ENCODE measurements at places on chromosomes 1 and 21.

- DNase-seq, result no peak
These were observed 22.2 kb upstream of the MAPKAPK2 start for GRCh38 chr1:206662396-206663092.

DNA sequence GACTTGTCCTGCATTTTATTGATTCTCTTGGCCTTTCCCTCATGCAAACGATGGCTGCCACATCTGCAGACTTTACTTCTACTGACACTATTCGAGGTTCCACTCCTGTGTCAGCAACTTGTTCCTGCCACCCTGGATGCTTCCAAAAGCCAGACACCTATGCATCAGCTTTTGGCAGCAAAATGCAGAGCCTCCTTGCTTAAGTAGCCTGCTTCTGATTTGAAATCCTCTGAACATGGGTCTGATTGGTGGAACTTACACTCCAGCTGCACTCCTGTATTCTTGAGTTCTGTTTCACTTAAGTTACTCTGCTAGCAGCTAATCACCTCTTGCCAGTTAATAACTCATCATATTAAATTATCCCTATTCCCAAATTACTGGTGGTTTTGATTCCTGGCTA, 152.1 kb upstream of the FMN2 start:
- DNase-seq, result no peak

DNA sequence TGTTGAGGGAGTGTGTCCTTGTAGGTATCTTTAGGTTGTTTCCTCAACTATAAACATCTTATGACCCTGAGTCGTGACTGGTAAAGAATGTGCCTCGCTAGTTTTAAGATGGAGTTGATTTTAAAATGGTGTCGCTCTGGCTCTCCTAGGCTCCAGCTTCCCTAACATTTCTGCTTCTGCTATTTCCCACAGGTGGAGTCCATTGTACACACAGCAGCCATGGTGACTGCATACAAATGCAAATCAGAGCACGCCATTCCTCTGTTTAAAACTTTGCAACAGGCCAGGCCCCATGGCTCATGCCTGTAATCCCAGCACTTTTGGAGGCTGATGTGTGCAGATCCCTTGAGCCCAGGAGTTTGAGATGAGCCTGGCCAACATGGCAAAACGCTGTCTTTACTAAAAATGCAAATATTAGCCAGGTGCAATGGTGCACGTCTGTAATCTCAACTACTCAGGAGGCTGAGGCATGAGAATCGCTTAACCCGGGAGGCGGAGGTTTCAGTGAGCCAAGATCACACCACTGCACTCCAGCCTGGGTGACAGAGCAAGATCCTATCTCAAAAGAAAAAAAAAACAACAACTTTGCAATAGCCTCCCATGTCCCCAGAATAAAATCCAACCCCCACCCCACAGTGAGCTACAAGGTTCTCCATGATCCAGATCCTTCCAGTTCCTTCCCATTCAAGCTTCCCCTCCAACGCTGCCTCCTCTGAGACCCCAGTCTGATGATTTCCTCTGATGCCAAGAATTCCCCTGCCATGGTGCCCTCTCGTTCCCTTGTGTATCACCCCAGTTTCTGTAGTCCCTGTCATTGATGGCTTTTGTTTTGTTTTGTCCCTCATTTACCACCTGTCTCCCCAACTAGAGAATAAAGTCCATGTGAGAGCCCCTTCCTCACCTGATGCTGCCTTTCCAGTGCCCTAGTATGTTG, 36.9 kb upstream of the KLHDC7A start:
- no peak for DNase-seq

GRCh38 chr1:79124756-79125155, 118.2 kb upstream of the ADGRL4 start:
- no peak for DNase-seq

GRCh38 chr1:156963621-156964020, 43.2 kb downstream of the LRRC71 start:
- peak; percentile 21 for DNase-seq

GRCh38 chr1:107795994-107796393, 169.0 kb downstream of the VAV3 start:
- DNase-seq, result no peak

DNA sequence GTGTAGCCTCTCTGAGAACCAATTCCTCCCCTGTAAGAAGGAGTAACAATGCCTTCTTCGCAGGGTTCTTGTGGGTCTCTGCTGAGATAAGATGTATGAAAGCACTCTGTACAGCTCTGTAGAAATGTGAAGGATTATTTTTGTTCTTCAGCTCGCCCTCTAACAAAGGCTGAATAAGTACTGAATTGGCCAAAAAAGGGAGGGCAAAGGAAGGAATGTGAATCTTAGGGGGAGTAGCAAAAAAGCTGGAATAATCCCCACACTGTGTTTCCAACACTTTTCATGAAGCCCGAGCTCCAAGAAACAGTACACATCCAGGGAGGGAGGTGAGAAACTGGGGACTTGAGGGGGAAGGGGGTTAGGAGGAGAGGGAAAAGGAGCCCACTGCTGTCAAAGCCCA, 14.0 kb upstream of the SLC41A1 start:
- no peak for DNase-seq

- no peak for DNase-seq
These were observed 57.3 kb downstream of the SDCCAG8 start for GRCh38 chr1:243312952-243313634.

GRCh38 chr1:171743081-171743870, 1.4 kb upstream of the VAMP4 start:
- no peak for DNase-seq

- DNase-seq, result no peak
These were observed 33.4 kb downstream of the OR2G3 start for GRCh38 chr1:247638781-247639180.

DNA sequence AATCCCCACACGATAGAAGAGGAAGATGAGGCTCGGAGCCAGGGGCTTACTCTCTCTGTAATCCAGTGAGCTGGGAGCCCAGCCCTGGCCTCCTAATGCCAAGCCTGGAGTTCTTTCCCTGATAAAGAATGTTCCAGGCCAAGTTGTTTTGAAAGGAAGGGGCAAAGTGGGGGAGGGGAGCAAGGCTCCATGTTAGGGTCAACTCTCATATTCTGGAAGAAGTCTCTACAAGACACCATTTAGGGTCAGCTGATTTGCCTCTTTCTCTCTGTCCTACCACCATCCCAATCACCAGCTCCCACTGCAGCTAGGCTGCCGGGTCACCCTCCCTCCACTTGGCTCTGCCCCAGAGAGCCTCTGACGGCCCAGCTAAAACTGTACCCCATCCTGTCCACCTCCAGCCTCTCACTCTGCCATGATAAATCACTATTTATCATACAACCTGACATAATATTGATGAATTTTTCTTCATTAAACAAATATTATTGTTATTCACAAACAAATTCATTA, 95.0 kb downstream of the GLIS1 start:
- peak; percentile 2 for DNase-seq

DNA sequence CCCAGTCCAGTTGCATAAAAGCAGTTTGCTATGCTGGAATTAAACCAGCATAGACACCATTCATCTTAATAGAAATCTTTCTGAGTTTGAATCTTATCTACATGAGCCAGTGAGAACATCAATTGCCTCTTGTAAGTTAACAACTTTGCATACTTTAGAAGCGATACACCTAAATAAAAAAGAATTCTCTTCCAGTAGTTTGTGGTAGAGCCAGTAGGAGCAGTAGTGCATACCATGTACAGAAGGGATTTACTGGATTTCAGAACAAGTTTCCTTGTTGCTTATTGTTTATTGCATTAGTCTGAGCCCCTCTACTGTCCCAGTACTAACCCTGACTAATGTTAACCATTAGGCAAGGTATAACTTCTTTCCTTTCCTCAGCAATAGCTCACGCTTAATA, 313.1 kb downstream of the TGFB2 start:
- no peak for DNase-seq

DNA sequence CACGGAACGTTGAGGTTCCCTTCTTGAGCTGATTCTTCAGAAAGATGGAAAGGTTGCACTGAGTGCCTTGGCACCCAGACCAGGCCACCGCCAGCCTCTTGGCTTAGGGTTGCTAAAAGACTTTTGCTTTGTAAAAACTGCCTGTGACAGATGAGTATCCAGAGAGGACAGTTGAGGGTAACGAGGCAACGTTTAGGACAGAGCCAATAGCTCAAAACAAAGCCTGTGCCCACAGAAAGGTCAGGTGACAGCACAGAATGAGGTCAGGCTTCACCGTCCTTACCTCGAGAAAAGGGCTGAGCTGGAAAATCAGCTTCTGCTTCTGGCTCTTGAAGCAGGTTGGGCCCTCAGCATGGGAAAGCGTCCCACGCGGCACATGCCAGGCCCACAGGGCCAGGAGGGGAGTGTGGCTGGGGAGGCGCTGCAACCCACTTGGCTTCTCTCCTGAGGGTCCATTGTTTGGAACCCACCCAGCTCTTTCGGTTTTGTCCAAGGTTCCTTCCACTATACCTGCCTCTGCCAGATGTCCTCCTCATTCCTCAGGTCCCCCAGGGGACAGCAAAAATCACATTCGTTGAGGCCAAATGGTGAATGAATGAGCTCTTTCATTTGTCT, 55.5 kb downstream of the SCCPDH start:
- no peak for DNase-seq

- DNase-seq, result peak; percentile 19
These were observed 20.2 kb upstream of the PKP1 start for GRCh38 chr1:201262963-201263608.

GRCh38 chr1:236159704-236160539, 17.6 kb downstream of the GPR137B start:
- DNase-seq, result no peak

GRCh38 chr1:187721216-187721615, 892.5 kb downstream of the PLA2G4A start:
- no peak for DNase-seq

DNA sequence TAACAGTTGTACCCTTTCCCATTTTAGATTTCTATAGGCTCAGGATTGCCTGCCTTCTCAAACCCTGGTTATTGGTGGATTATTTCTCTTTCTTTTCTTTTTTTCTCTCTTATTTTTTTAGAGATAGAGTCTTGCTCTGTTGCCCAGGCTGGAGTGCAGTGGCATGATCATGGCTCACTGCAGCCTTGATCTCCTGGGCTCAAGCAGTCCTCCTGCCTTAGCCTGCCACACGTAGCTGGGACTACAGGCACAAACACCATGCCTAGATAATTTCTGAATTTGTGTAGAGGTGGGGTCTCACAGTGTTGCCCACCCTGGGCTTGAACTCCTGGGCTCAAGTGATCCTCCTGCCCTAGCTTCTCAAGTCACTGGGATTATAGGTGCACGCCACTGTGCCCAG, 58.8 kb downstream of the UCK2 start:
- no peak for DNase-seq

DNA sequence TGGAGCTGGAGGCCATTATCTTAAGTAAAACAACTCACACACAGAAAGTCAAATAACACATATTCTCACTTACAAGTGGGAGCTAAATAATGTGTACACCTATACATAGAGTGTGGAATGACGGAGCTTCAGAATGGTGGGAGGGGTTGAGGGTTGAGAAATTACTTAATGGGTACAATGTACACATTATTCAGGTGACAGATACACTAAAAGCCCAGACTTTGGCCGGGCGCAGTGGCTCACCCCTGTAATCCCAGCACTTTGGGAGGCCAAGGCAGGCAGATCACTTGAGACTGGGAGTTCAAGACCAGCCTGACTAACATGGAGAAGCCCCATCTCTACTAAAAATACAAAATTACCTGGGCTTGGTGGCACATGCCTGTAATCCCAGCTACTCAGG, 24.9 kb upstream of the LRIG2 start:
- DNase-seq, result peak; percentile 68

DNA sequence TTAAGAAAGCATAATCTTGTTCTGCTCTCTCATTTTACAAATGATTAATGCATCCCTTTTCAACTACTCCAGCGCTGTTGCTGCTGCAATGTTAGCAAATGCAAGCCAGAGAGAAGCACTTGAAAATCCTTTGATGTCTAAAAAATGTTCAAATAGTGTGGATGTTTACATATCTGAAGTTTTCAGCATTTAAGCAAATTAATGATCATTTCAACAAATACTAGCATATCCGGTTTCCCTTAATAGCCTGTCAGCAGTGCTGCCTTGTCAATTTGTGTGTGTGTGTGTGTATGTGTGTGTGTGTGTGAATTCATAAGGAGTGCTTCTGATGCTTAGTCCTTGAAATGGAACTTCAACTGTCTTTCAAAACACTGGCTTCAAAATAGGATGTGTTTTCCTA, 48.1 kb upstream of the WNT2B start:
- no peak for DNase-seq

GRCh38 chr1:92968138-92969032, 7.1 kb upstream of the DIPK1A start:
- no peak for DNase-seq

DNA sequence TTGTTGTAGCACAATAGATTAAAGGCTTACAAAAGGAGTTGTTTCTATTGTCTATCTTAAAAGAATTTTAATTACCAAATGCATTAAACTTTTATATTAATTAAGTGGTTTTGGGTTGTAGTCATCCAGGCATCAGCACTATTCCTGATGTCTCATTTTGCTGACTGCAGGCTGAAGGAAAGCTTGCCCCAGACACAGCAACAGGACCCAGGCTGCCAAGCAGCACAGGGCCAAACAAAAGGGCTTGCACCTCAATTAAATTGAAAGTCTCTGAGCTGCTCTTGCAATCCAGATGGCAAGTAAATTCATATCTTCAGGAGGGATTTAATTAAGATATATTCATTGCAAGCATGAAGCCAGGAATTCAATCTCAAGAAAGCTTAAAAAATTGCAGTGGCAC, 80.7 kb upstream of the CHODL start:
- DNase-seq, result no peak

GRCh38 chr21:36087362-36088138, 17.7 kb downstream of the CBR1 start:
- DNase-seq, result no peak

DNA sequence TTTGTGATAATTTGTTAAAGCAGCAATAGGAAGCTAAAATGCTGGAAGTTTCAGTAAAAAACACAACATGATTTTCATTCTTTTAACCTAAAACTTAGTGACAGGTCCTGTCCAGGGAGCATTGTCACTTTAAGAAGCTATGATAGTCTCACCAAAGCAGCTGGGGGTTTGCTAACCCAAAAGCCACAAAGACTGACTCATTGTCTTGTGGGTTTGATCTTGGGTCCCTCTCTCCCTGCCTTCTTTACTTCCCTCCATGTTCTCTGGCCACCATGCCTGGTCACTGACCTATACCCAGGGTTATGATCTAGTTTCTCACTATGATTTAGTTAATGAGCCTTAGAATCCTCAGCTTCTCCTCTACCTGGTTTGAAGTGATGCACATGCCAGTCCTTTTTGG, 213.5 kb upstream of the PTGFR start:
- DNase-seq, result no peak

GRCh38 chr1:10513199-10513598, 38.4 kb downstream of the PEX14 start:
- DNase-seq, result no peak

GRCh38 chr1:220032911-220033310, 13.4 kb downstream of the EPRS1 start:
- no peak for DNase-seq

DNA sequence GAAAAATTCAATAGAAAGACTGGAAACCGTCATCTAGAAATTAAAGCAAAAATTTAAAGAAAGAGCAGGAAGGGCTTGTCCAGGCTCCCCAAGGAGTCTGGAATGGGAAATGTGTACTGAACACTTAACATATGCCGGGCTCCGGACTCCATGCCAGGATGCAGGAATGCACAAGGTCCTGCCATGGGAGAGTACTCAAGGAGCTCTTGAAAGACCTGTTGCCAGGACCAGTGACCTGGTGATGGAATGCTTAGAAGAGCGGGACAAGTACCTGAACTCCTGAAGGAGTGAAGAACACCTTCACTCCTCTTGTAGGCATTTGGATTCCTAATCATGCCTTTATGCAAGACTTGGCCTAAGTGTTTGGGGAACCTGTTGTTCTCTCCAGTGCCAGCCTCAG, 16.9 kb upstream of the DSCAM start:
- no peak for DNase-seq

Data from Peyer's patch (tissue), 4 donors.